Right ventricle myocardium superior (tissue), 1 donor: ENCODE measurements at places on chromosomes 4 and X. TPM values are rescaled to one million over a fixed set of nuclear protein-coding genes. Genes with fewer than 3 reads are reported as not detected.

The UGT2B17 gene
- not detected for total RNA-seq

The EVC2 gene
- 1.6 TPM for total RNA-seq

The ADAM29 gene
- total RNA-seq, result not detected

The WAS gene
- 4.0 TPM for total RNA-seq

The ZNF711 gene
- total RNA-seq, result 0.40 TPM

The C4orf54 gene
- 0.73 TPM for total RNA-seq

The SRP72 gene
- total RNA-seq, result 30.5 TPM

The FREM3 gene
- total RNA-seq, result 0.19 TPM

The ABLIM2 gene
- total RNA-seq, result 26.8 TPM

The SMR3B gene
- not detected for total RNA-seq

The PITX2 gene
- not detected for total RNA-seq

The AKAP14 gene
- total RNA-seq, result not detected

The CXCL8 gene
- not detected for total RNA-seq
